ENCODE measurements at places on chromosomes 4 and X.

DNA sequence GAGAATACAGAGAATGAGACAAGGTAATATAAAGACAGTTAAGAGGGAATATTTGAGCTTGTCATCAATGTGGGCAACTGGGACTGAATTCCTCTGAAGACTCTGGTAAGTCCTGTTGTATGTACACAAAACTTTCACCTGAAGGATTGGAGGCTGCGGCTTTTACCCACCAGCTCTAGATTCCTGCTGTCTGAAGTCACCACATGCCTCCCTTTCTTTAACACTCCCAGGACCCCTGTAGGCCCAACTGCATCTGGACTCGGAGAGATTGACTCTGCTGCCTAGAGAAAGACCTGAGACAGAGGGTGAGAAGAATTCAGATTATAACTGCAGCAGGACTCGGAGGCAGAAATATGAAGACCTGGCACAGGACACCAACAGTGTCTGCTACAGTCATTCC, 1048.0 kb downstream of the PDHA2 start:
- no peak for DNase-seq

DNA sequence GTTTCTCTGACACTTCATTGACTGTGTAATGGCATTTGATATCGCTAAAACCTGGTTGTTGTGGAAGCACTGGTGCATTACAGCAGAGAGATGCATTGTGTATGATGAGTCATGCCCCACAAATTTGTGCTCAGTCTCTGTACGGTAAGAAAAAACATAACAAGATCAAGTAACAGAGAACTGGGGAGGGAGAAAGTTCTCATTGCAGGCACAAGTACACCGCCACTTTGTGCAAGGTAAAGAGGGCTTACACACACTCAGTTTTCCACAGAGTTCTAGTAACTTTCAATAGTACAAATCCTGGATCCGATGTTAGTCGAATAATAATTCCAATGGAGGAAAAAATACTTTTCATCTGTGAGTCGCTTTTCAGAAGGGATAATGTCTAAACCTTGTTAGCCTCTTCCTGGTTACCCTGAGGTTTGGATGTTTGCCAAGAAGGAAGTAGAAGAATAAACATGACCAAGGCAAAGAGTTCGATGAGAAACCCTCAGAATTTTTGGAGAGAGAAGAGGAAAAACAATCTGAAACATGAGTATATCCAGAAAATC, 512.5 kb upstream of the SLIT2 start:
- peak; percentile 95 for DNase-seq

DNA sequence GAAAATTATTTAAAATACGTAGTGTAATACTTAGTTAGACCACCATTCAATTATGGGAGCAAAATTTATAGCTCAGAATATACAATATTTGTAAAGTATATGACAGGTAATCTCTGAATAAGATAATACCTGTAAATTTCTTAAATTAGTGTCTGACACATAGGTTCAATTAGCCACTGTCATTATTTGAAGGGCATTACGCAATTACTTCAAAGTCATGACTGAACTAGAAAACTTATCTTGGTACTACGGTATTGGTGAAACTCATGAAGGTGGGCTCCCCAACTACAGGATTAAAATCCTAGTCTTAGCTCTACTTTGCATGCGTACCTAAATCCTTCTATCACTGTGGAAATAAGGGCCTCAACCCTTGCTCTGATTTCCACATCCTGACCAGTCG, 860.7 kb downstream of the PCDH19 start:
- no peak for DNase-seq

GRCh38 chr4:142405021-142405694, 440.9 kb downstream of the INPP4B start:
- DNase-seq: peak; percentile 85

- no peak for DNase-seq
These were observed 8.6 kb upstream of the CYP2U1 start for GRCh38 chr4:107922486-107923473.

DNA sequence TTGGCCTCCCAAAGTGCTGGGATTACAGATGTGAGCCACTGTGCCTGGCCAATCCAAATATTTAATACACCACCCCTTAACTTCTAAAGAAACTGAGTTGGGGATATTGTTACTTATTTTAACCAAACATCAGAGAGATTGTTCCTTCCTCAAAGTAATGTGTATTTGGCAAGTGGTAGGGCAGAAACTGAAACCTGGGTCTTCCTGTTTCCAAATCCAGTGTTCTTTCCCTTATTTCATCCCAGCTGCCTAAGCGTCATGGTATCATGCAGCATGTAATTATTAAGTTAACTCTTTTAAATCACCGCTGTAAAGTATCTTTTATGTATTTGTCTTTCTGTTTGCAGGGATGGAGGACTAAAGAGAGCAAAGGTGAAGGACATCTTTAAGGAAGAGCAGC, 68.4 kb downstream of the GPAT3 start:
- DNase-seq: no peak

DNA sequence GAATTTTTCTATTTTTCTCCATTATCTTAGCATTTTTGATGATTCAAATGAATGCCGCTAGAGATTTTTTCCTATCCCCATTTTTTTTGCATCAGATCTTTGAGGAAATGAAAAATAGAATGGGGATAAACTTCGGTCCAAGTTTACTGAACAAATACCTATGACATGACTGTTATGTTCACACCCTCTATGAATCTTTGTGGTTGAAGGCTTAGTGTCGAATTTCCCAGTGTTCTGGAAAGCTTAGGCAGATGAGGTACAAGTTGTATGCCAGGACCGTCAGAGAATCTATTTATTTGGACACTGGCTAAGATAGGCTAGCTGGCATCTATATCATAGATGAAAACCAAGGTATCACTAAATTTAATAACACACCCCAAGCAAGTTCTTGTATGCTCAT, 123.4 kb downstream of the SPCS3 start:
- peak; percentile 93 for DNase-seq

DNA sequence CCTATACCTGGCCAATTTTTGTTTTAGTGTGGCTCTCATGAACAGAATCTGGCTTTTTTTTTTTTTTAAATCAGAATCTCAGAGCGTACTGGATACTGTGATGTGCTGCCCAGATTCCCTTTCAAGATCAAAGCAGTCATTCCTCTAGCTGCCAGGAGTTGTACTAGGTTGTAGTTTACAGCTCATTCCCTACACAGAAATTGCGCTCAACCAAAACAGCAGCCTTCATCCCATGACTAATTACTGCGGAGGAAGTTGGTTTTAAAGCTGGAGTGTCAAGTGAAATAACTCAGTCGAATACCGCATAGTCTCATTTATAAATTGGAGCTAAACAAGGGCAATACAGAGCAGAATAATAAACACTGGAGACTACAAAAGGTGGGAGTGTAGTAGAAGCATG, 12.2 kb upstream of the TMPRSS11B start:
- no peak for DNase-seq

DNA sequence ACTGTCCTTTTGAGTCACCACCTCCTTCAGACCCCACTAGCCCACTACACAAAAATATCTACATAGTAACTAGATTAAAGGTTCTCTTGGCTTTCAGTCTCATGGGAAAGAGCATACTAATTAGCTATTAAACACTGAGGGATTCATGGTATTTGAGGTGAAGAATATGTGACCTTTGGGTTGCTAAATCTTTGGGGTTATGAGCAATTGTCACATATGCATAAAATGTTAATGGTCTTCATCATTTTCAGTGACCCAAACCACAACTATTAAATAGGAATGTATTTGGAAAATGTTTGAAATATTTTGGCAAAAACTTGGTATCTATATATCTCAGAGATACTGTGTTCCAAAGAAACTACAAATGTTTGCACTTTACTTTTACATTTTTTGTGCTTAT, 365.1 kb downstream of the MAGEB5 start:
- peak; percentile 11 for DNase-seq

GRCh38 chr4:38138363-38138762, 178.2 kb downstream of the PTTG2 start:
- DNase-seq: no peak
